CD8-positive, alpha-beta memory T cell (primary cell): ENCODE measurements at places on chromosomes 5 and 9.

- peaks cover 18% of the 10 kb centered on the region for H3K4me1 ChIP-seq
- H3K36me3 ChIP-seq = no peaks in the 10 kb centered on the region
- H3K27ac ChIP-seq = no peak overlapping the region
- DNase-seq = no peak
- no peaks in the 10 kb centered on the region for H3K27me3 ChIP-seq
Measured at GRCh38 chr5:35884773-35885172, 28.1 kb downstream of the IL7R start.

- H3K4me3 ChIP-seq = no peak overlapping the region
- no peaks in the 10 kb centered on the region for H3K27me3 ChIP-seq
- DNase-seq = no peak
Measured at GRCh38 chr5:125467222-125467621, 720.8 kb upstream of the ZNF608 start.

DNA sequence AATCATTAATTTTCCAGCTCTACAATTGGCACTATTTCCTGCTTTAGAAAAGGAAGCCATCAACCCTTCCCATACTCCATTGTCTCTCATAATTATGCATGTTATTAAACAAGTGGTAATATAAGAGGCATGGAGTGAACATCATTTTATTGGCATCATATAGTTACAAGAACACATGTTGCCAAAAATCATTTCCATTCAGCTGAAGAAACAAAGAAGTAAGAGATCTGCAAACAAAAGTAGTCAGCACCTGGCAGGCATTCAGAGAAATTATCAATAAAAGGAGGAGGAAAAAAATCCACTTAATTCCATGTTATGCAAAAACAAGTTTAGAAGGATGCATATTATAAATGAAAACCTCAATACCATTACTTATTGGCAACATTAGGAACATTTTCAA lies 1208.2 kb upstream of the C9orf72 start:
- H3K36me3 ChIP-seq = no peaks in the 10 kb centered on the region
- no peak overlapping the region for H3K27ac ChIP-seq
- no peak for DNase-seq
- H3K4me1 ChIP-seq = no peaks in the 10 kb centered on the region

- no peaks in the 10 kb centered on the region for H3K27me3 ChIP-seq
- no peak overlapping the region for H3K4me3 ChIP-seq
Measured at GRCh38 chr9:109743696-109744095, 36.3 kb upstream of the PALM2AKAP2 start.

DNA sequence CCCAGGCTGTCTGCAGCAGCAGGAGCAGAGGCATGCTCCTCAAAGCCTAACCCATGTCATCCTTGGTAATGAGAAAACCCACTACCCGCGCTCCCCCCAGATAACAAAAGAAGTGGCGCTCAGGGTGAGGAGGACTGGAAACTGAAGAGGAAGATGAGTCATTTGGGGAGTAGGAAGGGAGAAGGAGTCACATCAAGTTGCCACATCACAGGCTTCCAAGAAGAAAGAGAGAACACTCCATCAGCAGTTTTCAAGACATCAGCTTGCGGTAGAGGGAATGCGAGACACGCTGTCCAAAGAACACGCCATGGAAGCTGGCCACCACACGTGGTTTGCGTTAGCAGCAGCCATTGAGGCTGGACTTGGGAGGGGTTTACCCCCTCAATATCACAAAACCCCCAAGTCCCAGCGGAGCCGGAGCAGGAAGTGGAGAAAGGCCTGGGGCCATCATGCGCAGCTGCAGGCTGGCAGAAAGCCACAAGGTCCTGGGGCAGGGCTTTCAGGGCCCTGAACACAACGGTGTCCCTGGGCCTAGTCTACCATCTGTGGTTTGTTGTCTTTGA lies 41.5 kb downstream of the SH3PXD2B start:
- no peaks in the 10 kb centered on the region for H3K4me1 ChIP-seq
- no peak overlapping the region for H3K4me3 ChIP-seq
- no peak overlapping the region for H3K27ac ChIP-seq
- no peak for DNase-seq

GRCh38 chr9:32884482-32884881 lies 101.1 kb downstream of the TMEM215 start:
- no peak overlapping the region for H3K4me3 ChIP-seq
- no peaks in the 10 kb centered on the region for H3K4me1 ChIP-seq
- H3K27ac ChIP-seq = no peak overlapping the region
- DNase-seq = no peak
- H3K36me3 ChIP-seq = no peaks in the 10 kb centered on the region

- H3K36me3 ChIP-seq = no peaks in the 10 kb centered on the region
- no peak overlapping the region for H3K27ac ChIP-seq
- no peaks in the 10 kb centered on the region for H3K4me1 ChIP-seq
Measured at GRCh38 chr9:91234523-91234922, 127.2 kb downstream of the AUH start.

- peaks cover 58% of the 10 kb centered on the region for H3K4me1 ChIP-seq
- no peaks in the 10 kb centered on the region for H3K27me3 ChIP-seq
- H3K36me3 ChIP-seq = no peaks in the 10 kb centered on the region
- H3K27ac ChIP-seq = no peak overlapping the region
- no peak for DNase-seq
Measured at GRCh38 chr9:137452006-137452760, 7.0 kb downstream of the NSMF start.

DNA sequence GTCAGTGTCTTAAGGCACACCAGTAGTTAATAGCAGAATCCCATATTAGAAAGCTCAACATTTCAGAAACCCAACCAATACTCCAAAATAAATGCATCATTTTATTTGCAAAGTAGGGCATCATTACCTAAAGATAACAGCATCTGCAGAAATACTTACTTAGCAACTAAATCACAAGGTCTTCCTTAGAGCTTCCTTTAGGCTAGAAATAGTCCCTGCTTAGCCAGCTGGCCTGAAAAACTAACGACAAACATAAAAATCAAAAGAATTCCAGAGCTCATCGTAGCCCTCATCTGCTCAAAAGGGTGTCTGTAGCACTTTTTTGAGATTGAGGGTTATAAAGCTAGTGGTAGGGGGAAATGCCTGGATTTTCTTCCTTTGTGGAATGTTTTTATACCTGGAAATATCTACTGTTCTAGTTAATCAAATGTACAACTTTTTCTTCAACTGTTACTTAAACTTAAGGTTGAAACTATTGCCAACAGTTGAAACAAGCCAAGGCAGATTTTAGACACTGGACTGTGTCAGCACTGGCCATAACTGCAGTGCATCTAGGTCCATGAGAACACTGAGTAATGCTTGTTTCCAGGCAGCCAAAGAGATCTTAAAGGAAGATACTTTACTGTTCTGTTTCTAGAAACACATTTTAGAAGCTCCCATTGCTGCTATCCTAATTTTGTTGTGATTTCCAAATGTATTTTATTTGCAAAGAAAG lies 129.4 kb upstream of the RASA1 start:
- DNase-seq = no peak
- H3K4me1 ChIP-seq = no peaks in the 10 kb centered on the region
- no peaks in the 10 kb centered on the region for H3K27me3 ChIP-seq
- H3K27ac ChIP-seq = no peak overlapping the region

- H3K4me1 ChIP-seq = no peaks in the 10 kb centered on the region
- H3K27ac ChIP-seq = no peak overlapping the region
- DNase-seq = no peak
- no peaks in the 10 kb centered on the region for H3K36me3 ChIP-seq
Measured at GRCh38 chr5:52925001-52925400, 64.2 kb upstream of the ITGA2 start.

GRCh38 chr9:133545494-133546286 lies 11.2 kb downstream of the ADAMTSL2 start:
- no peak overlapping the region for H3K4me3 ChIP-seq
- no peaks in the 10 kb centered on the region for H3K27me3 ChIP-seq
- no peaks in the 10 kb centered on the region for H3K36me3 ChIP-seq
- no peak overlapping the region for H3K27ac ChIP-seq
- no peak for DNase-seq

- H3K27me3 ChIP-seq = no peaks in the 10 kb centered on the region
- H3K4me1 ChIP-seq = no peaks in the 10 kb centered on the region
- no peak for DNase-seq
Measured at GRCh38 chr5:77182367-77182766, 28.1 kb upstream of the PDE8B start.

DNA sequence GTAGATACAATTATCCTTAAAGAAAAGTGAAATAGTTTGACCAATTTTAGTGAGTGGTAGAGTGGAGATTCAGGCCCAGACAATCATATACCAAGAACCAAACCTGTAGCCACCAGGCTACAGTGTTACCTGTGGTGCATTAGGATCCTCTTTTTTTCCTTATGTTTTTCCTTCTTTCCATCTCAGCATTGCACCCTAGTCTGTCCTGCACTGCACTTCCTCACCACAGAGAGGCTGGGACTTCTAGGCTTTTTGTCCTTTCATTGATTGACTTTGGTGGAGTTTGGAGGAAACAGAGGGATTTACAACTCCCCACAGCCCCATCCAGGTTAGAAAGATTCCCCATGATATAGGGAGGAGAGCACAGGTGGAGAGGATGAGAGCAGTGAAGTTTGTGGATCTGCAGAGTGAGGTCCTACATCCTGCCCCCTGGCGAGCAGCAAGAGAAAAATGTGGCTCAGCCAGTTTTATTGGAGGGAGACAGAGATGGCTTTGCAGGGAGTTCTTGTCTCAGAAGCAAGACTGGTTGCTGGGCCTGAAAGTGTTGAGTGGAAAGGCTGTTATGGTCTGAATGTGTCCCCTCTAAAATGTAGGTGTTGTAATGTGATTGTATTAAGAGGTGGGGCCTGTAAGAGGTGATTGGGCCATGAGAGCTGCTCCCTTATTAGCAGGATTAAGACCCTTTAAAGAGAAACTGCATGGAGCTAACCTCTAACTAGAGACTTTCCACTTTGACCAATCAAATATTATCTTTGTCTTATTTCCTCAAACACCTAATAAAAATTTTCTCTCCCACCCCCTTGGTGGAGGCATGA lies 36.2 kb downstream of the KIF4B start:
- no peak overlapping the region for H3K4me3 ChIP-seq
- H3K27ac ChIP-seq = no peak overlapping the region
- no peak for DNase-seq
- H3K4me1 ChIP-seq = no peaks in the 10 kb centered on the region
- H3K36me3 ChIP-seq = no peaks in the 10 kb centered on the region

- H3K27me3 ChIP-seq = no peaks in the 10 kb centered on the region
- H3K4me3 ChIP-seq = no peak overlapping the region
- no peak for DNase-seq
- H3K27ac ChIP-seq = no peak overlapping the region
- peaks cover 9% of the 10 kb centered on the region for H3K4me1 ChIP-seq
Measured at GRCh38 chr5:43560128-43560527, 3.3 kb upstream of the PAIP1 start.

DNA sequence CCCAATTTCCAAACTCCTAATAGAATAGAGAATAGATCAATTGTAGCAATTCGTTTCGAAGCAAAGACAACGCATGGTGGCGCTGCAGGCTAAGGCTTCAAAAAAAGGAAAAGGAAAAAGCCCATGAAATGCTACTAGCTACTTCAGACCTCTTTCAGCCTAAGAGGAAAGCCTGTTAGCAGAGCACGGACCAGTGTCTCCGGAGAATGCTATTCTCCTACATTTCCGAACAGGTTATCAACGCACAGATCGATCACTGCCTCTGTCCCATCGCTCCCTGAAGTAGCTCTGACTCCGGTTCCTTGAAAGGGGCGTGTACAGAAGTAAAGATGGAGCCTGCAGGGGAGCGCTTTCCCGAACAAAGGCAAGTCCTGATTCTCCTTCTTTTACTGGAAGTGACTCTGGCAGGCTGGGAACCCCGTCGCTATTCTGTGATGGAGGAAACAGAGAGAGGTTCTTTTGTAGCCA lies at the start of gene PCDHB15:
TSS of gene PCDHB15 (plus strand) at position 146 of the 468 bp plus-strand sequence. CDS start at position 330, 184 bp downstream.
- H3K36me3 ChIP-seq = no peaks in the 10 kb centered on the region
- no peaks in the 10 kb centered on the region for H3K27me3 ChIP-seq
- H3K4me3 ChIP-seq = no peak within 1 kb of the TSS
- no peak for DNase-seq
- no peak within 1 kb of the TSS for H3K27ac ChIP-seq

DNA sequence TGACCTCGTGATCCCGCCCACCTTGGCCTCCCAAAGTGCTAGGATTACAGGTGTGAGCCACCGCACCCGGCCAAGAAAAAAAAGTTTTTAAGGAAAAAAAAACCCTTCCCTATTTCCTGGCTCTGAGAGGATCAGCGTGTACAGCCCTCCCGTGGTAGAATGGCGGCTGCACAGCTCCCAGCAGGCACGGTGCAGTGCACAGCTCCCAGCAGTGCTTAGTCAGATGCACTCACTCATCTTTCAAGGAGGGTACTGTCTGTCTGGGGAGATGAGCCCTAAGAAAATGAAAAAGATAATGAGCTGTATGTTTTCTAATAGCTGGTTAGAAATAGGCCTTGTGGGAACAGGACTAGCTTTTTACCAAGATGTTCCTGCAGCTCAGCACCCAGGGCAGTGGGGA lies 36.7 kb upstream of the SLC2A8 start:
- no peak for DNase-seq
- H3K36me3 ChIP-seq = no peaks in the 10 kb centered on the region
- no peak overlapping the region for H3K4me3 ChIP-seq
- no peak overlapping the region for H3K27ac ChIP-seq
- no peaks in the 10 kb centered on the region for H3K27me3 ChIP-seq
- no peaks in the 10 kb centered on the region for H3K4me1 ChIP-seq

- no peaks in the 10 kb centered on the region for H3K27me3 ChIP-seq
- H3K36me3 ChIP-seq = no peaks in the 10 kb centered on the region
- H3K4me3 ChIP-seq = no peak overlapping the region
- no peak overlapping the region for H3K27ac ChIP-seq
- H3K4me1 ChIP-seq = no peaks in the 10 kb centered on the region
- DNase-seq = no peak
Measured at GRCh38 chr9:38312406-38312805, 80.1 kb upstream of the ALDH1B1 start.

DNA sequence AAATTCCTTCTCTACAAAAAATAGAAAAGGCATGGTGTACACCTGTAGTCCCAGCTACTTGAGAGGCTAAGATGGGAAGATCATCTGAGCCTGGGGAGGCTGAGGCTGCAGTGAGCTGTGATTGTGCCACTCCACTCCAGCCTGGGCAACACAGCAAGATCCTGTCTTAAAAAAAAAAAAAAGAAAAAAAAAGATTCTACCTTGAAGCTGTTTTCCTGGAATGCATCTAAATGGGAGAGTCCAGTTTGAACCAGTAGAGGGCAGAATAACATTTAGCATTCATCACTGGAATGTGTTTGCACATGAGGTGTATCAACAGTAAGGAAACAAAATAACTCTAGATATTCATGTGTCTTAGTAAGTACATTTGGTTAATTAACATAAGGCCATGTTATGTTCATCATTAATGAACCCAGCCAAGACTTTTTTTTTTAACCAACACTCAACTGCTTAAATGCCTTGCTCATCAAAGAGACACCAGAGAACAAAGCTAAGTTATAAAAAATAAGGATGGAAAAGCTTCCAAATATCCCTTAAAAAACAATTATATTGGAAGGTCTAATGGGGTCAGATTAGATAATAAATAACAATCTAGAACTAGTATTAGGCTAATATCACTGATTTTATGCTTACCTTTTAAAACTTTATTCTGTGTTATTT lies 16.1 kb downstream of the IFNE start:
- H3K4me1 ChIP-seq = no peaks in the 10 kb centered on the region
- no peak overlapping the region for H3K27ac ChIP-seq
- H3K4me3 ChIP-seq = no peak overlapping the region
- no peaks in the 10 kb centered on the region for H3K36me3 ChIP-seq
- H3K27me3 ChIP-seq = no peaks in the 10 kb centered on the region
